ENCODE measurements at places on chromosomes 1 and 21.

DNA sequence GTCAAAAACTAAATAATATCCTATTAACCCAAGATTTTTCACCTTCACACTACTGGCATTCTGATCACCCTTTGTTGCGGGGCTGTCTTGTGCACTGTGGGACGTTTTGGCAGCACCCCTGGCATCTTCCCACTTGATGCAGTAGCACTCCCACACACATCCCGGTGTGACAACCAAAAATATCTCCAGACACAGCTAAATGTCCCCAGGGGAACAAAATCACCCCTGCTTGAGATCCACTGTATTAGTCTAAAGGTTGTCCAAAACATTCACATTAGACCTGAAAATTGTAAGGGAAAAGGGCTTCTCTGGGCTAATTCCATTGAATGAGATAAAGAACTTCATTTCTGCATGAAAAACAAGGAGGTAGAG, 37.8 kb downstream of the PLEKHO1 start:
- DNase-seq = no peak

DNA sequence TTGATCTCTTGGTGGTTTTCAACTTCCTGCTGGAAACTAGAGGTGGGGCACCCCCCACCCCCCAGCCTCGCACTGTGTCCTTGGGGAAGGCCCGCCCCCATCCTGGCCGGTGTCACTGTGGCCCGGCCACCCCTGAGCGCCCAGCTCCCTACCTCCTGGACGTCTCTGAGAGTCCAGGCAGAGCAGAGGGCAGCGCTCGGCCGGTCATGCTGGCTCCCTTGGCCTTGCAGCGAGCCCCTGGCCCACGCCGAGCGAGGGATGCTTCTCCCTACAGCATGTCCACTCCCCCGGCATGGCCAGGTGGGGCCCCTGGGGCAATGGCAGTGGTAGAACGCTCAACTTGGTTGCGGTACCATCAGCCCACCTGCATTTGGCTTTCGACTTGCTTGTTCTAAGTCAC, 28.7 kb upstream of the TRAPPC10 start:
- DNase-seq = no peak

GRCh38 chr1:174946031-174946430, 53.7 kb upstream of the CACYBP start:
- DNase-seq = no peak

- no peak for DNase-seq
Measured at GRCh38 chr1:1430992-1431844, 4.3 kb upstream of the VWA1 start.

GRCh38 chr1:157353546-157353945, 198.8 kb downstream of the FCRL5 start:
- DNase-seq = no peak

DNA sequence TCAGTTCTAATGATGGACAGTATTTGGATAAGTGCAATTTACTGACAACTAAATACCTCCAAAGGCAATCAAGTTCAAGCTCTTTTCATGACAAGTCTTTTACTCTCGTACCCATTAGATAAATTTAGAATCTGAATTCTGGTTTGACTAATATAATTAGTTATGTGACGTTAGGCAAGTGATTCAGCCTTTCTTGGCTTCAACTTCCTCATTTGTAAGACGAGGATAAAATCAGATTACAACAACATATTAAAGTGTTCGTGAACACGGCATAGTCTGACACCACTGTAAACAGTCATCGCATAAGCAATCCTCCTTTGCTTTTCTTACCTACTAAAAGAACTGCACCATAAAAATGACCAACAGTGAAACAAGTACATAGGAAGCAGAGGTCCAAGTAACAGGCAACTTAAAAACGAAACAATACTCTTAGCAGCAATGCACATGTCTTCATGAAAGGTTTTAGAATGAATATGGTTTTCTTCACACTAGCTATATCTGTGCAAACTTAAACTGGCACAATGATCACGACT, 25.7 kb downstream of the COA6 start:
- DNase-seq = no peak

DNA sequence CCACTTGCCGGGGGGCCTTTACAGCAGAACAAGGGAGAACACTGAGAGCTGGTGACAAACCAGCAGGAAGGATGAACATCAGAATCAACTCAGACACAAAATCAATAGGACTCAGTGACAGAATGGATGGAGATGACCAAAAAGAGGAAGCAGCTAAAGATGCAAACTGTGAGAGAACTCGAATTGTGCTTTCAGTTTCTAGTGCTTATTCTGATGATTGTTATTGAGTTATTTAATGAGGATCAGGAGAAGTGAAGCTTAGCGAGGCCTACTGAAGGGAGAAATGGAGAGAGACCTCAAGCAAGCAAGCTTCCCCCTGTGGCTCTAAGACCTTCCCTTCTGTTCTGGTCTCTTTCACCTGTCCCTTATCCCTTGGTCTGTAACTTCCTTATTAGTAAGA, 30.3 kb upstream of the TMEM125 start:
- DNase-seq = no peak

GRCh38 chr1:114345930-114346479, 165.0 kb downstream of the TRIM33 start:
- DNase-seq = peak; percentile 13

- DNase-seq = peak; percentile 90
Measured at GRCh38 chr1:212485913-212486618, 53.3 kb downstream of the NENF start.

GRCh38 chr1:10680487-10680886, 116.0 kb downstream of the CASZ1 start:
- DNase-seq = no peak

DNA sequence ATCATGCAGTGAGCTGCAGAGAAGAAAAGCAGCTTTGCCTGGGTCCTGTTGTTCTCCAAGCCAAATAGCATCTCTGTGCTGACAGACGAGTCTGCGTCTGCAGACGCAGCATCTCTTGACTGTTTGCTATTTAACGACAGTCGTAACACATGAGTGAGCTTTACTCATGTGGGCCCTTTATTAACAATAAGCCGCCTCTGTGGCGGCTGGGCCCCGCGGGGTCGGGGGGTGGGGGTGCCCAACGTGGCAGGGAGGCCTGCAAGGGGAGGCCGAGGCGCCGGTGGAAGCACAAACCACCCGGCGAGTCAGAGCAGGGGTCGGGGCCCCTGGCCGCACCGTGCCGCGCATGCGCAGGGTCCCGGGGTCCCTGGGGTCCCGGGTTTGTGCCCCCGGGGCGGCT, 435.1 kb downstream of the KIF26B start:
- DNase-seq = no peak

GRCh38 chr1:75469586-75470173, 141.2 kb downstream of the SLC44A5 start:
- DNase-seq = no peak

GRCh38 chr1:193489191-193489590, 302.8 kb upstream of the B3GALT2 start:
- DNase-seq = no peak

DNA sequence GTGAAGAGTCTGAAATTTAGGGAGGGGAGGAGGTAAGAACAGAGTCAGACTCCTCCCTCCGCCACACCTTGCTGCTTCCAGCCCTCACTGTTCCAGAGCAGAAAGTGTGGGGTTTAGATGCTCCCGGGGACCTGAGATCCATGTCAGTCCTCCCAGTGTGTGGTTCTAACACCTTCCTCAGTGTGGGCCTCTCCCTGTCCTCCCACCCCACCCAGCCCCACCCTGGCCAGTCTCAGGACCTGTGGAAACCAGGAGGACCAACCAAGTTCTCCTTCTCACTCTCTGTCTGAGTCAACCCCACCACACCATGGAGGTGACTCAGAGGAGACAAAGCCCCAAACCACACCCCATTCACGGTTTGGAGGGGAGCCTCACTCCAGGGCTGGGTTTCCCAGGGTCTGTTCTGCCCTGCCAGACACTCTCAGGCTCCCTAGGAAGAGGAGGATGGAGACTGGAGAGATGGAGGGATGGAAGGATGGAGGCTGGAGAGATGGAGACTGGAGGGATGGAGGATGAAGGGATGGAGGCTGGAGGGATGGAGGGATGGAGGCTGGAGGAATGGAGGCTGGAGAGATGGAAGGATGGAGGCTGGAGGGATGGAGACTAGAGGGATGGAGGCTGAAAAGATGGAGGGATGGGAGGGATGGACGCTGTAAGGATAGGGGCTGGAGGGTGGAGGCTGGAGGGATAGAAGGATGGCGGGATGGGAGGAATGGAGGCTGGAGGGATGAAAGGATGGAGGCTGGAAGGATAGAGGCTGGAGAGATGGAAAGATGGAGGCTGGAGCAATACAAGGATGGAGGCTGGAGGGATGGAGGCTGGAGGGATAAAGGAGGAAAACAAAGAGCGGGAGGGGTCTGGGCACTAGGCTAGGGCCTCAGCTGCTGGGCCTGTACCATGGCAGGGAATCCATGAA, 100.9 kb upstream of the RUNX3 start:
- DNase-seq = peak; percentile 52

GRCh38 chr1:116110567-116111523, at the start of gene MAB21L3:
Gene MAB21L3, plus strand, starts transcription at chr1:116111399. Its CDS starts 1,217 bp downstream, at chr1:116112616.
- no peak for DNase-seq

GRCh38 chr1:110235181-110235833, 25.2 kb downstream of the KCNC4 start:
- DNase-seq = no peak

GRCh38 chr1:74357756-74358155, 122.6 kb downstream of the TNNI3K start:
- no peak for DNase-seq

GRCh38 chr1:219066098-219066497, 107.6 kb upstream of the LYPLAL1 start:
- DNase-seq = no peak

- peak; percentile 52 for DNase-seq
Measured at GRCh38 chr1:9438431-9439073, 100.7 kb upstream of the SLC25A33 start.

GRCh38 chr1:214208460-214208859, 72.5 kb upstream of the SMYD2 start:
- DNase-seq = no peak

DNA sequence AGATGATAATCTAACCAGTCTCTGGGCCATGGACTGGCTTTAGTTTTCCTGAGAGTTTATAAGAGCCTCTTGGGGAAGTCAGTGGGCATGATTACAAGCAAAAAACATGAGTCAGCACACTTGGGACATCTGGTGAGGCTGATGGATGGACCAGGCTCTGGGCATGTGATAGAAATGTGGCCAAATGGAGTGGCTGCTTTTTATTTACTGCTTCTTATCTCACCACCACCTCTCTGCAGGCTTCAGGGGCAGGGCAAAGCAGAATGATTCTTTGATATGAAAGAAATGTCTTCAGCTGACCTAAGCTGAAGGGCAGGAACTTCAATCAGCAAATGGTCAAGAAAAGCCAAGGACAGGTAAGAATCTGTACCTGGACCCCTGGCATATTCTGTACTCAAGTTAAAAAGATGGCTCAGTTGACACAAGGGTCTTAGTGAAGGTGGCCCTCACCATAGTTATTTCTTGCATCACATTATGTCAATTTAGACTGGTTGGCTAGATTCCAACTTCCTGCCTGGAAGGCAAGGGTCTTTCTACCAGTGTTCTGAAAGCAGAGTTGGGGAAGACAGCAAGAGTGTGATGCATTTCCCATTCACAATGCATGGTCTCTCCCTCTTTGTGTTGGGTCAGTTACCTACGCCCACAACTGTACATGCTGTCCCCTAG, 162.8 kb downstream of the FASLG start:
- DNase-seq = peak; percentile 57

DNA sequence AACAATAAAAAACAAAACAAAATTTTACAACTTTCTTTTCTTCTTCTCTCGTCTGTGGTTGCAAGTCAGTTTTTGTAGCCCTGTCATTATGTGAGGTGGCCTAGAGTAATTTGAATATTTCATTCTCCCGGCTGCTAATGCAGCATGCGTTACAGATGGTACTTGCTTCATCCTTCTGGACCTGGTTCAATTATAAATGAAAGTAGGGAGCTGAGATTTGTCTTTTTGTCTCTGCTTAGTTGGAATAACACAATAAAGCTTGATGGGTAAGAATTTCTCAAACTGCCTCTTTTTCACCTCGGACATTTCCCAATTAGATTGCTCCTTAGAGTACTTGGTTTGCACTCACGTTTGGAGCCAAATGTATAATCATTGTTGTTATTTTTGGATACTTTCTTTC, 201.6 kb downstream of the PBX1 start:
- no peak for DNase-seq

- no peak for DNase-seq
Measured at GRCh38 chr1:227774051-227774731, 39.0 kb downstream of the SNAP47 start.

DNA sequence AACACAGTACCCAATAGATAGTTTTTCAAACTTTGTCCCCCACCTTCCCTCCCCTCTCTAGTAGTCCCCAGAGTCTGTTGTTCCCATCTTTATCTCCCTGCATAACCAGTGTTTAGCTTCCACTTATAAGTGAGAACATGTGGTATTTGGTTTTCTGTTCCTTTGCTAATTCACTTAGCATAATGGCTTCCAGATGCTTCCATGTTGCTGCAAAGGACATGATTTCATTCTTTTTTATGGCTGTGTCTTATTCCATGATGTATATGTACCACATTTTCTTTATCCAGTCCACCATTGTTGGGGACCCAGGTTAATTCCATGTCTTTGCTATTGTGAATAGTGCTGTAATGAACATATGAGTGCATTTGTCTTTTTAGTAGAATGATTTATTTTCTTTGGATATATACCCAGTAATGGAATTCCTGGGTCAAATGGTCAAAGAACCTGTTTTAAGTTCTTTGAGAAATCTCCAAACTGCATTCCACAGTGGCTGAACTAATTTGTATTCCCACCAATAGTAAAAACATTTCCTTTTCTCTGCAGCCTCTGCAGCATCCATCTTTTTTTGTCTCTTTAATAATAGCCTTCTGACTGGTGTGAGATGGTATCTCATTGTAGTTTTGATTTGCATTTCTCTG, 126.0 kb downstream of the AK5 start:
- DNase-seq = peak; percentile 49

DNA sequence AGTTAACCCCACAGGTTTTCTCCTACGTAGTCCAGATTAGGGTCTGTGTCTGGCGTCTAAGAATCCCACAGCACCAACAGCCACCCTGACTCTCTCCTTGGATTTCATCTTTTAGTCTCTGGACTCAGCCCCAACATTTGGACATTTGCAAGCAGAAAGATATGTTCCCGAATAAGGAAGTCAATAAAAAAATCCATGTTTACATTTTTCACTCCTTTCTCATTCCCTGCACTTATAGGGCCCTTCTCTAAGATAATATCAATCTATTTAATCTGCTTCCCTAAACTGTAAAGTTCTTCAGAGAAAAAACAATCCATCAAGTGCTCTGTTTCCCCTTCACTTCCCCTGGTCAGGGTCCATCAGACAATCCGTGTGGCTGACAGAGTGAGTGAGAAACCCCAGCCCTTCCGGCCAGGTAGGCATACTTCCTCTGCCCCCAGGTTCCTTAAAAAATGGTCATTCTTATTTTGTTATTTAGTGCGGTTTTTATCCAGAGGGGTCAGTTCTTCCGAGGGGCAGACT, 105.9 kb upstream of the CDC42BPA start:
- DNase-seq = peak; percentile 37

- no peak for DNase-seq
Measured at GRCh38 chr1:204991342-204991844, 51.6 kb upstream of the CNTN2 start.

- no peak for DNase-seq
Measured at GRCh38 chr1:7541629-7542028, 229.5 kb upstream of the VAMP3 start.

GRCh38 chr1:75836528-75837100, 39.9 kb downstream of the MSH4 start:
- DNase-seq = no peak
